ENCODE measurements at places on chromosomes 13 and 19.

GRCh38 chr13:94335761-94336526 lies 143.5 kb downstream of the DCT start:
- no peak for DNase-seq

DNA sequence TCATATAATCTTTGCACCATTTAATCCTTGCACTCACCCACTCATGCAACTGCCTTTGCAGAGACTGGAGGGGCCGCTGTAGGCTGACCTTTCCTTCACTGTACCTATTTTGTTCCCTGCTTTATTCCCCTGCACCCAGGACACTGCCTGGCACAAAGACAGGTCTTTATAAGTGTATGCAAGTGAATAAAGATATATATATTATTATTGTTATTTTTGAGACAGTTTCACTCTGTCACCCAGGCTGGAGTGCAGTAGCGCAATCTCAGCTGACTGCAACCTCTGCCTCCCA lies 3.8 kb downstream of the ALOX5AP start:
- no peak for DNase-seq

DNA sequence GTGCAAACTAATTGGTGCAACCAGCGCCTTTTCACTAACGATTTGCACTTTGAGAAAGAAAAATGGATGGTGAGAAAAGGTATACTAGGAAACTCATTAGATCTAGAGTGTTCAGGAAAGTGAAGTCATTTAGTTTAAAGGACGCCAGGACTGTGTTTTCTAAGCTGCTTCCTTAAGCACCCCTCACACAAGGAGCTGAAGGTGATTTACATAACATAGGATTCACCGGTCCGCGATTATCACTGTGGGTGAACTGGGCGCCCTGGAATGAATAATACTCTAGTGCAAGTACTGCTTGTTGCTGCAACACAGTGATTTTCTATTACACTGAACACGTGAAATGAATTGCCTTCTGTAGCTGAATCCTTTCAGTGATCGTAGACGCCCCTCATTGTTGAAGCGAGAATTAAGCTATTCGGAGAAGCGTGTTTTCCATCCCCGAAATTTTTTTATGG lies 2.6 kb upstream of the MAB21L1 start:
- DNase-seq: no peak

DNA sequence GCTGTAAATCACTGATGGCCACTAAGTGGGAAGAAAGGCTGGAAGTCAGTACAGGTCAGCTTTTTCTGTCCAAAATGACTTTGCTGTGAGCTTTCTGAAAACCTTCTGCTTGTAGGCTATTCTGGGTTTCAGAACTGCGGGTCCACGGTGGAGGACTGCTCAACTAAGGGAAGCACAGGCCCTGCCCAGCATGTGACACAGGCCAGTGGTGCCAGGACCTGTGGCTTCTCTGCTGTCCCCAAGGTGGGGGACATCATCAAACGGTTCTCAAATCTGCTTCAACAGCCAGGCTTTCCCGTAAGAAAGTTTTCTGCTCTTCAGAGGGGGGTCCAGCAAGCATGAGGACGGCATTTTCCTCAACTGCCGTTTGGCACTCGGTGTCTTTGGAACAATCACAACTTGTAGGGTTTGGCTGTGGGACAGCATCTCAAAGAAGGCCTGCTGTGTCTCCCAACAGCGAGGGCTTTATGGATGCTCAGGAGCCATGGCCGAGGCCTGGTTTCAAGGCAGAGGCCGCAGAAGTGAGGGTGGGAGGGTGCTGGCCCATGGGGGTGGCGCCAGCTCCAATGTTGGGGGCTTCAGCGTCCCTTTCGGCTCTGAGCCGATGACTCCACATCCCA lies 3.8 kb downstream of the SGTA start:
- DNase-seq: no peak

DNA sequence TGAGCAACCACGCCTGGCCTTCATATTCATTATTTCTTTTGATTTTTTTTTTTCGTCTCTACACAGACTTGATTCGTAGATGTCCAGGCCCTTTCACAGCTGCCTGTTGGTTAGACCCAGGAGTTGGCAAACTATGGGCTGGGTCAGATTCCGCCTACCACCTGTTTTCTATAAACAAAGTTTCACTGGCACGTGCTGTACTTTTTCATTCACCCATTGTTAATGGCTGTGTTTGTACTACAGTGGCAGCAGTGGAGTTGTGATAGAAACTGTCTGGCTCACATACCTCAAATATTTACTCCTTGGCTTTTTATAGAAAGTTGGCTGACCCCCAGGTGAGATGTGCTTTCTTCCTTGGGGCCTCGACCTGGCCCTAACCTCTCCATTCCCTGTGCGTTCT lies 72.9 kb upstream of the TEX29 start:
- no peak for DNase-seq

DNA sequence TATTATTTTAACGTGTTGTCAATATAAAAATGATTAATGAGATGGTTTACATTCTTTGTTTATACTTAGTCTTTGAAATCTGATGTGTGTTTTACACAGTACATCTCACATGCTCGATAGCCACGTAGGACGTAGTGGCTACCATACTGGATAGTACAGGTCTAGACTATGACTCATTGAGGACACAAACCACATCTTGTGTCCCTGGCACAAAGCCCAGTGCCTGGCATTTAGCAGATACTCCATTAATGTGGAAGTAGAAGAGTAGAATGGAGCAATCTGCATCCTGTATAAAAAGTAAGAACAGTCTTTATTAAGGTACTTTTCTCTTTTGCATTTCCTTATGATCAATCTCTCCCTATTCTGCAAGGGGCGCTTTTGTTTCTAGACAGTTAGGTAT lies 49.0 kb upstream of the FRY start:
- DNase-seq: no peak

- no peak for DNase-seq
Observed at GRCh38 chr13:70571221-70571620, 463.0 kb upstream of the KLHL1 start.

DNA sequence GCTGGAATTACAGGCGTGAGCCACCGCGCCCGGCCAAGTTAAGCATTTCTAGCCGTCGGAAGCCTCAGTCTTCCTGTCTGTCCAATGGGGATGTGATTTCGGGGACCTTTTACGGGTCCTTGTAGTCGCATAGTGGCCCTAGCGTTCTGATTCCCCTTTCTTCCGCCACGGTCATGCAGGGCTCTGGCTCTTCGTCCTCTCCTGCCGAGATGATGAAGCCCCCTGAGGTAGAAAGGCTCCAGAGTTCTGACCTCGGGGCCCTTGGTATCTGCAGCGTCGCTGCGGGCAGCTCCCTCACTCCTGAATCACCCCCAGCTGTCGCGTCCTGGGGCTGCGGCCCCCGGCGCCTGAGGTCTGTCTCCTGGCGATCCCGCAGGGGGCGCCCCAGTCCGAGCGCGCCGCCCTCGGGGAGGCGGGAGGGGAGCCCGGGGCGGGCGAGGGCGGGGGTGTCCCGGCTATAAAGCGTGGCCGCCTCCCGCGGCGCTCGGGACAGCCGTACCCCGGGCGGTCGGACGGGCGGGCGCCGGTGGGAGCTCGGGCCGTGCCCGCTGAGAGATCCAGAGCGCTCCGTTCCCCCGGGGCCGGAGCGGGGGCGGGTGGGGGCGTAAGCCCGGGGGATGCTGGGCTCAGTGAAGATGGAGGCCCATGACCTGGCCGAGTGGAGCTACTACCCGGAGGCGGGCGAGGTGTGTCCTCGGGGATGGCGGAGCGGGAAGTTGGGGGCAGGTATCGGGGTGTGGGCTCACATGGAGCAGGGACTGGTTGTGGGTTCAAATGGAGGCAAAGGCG lies at the start of gene FOXA3:
Gene FOXA3, plus strand, starts transcription at position 487 of the 789 bp plus-strand sequence. Its CDS starts 131 bp downstream, at position 618.
- DNase-seq: no peak

DNA sequence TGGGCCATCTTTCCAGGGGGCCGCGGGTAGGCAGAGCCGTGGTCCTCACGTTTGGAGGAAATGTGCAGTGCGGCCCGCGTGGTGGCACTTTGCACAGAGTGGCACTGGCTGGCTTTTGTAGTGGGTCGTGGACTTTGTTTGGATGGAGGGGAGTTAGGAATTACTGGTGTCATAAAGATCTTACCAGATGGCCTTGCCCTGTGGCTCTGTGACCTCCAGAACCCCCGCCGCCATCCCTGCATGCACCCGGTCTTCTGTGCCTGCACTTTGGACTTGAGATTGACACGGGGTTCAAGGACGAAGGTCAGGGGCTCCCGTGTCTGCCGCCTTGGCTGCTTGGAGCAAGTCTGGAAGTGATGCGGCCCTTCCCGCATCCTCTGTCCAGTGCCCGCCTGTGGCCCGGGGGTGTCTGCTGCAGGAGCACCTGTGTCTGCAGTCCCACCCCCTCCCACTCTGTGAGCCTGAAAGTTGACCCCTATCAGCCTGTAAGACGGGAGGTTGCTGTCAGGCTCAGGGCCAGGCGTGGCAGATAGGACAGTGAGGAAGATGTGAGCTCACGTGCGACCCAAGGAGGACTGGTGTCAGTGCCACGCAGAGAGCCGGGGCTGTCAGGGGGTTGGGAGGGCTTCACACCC lies 2.2 kb downstream of the GNA11 start:
- no peak for DNase-seq

DNA sequence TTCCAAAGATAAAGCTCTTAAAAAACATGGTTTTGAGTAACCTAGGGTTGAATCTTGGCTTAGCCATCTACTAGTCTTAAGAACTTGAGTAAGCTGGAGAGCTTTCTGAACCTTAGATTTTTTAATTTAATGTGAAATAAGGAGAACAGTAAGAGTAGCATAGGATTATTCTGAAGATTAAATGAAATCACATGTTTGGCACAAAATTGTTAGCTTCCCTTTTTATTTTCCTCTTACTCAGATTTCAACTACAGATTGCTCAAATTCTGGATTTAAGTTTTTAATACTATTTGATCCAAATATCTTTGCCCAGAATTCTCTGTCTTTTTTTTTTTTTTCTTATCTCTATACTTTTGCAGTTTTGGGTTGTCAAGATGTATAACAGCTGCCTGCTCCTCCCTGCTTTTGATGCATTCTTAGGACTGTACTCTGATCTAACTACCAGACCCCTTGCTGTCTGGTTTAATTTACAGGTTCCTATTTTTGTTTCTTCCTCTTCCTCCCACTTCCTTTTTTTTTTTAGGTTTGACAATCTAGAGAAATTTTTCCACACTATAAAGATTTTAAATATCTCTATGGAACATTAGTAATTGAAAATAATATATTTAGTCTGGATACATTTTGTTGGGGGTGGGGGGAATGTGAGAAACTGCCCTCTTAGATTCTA lies 12.3 kb downstream of the POMP start:
- DNase-seq: no peak

DNA sequence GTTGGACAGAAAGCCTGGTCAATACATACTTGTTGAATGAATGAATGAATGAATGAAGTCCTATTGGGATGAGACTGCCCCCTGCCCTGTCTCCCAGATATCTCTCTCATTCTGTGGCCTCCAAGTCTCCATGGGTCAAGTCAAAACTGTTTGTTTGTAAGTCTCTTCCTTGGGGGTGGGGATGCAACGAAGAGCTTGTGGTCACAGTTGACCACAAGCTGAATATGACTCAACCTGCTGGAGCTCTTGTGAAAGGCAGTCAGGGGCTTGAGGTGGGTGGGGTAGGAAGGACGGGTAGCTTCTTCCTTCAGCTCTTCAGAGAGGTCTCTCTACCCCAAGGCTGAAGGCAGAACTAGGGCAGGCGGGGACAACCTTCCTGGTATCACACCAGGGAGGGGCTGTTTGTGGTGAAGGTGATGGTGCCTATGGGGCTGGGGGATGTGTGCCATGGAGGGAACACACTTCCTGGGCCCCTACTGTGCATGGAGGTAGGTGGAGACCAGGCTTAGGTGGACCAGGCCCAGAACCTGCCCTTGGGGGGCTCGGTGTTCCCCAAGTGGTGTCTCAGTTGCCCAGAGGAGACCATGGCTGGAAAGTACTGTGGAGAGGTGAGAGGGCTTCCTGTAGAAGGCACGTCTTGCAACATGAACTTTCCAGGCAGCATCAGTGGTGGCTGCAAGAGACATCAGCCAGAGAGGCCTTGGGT lies 8.0 kb downstream of the MYO1F start:
- no peak for DNase-seq

GRCh38 chr19:11421371-11422098 lies 2.4 kb upstream of the RGL3 start:
- no peak for DNase-seq

DNA sequence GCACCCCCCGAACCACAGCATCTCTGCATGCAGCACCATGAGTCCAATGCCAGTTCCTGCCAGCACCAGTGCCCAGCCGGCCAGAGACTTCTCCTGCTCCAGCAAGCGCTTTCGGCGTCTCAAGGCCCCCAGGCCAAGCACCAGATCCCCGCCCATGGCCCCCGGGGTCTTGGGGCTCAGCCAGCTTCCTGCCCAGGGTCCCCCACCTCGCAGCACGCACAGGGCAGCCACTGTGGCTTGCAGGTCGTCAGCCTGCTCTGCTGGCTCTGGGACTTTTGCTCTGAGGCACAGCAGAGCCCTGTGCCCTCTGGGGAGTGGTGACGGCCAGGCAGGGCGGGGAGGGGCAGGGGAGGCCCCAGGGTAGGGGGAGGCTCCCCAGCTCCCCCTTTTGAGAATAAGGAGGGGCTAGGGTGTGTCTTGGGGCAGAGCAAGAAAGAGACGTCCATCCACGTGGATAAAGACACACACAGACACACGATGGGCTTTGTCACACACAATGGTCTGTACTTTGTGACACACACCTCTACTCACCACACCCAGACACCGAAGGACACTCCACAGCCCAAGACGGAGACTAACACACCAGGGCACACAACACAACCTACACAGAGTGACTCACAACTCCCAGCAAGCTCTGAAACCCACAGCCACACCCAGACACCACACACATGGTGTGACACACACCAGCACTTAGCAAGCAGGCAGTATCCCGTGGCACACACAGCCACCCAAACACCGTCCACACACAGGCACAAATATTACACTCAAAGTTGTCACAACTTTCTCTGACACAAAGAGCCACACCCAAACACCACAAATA lies at the start of gene KCNN4:
Gene KCNN4, minus strand, starts transcription at position 268 of the 820 bp plus-strand sequence. Its CDS starts 112 bp downstream, at position 156.
- no peak for DNase-seq

DNA sequence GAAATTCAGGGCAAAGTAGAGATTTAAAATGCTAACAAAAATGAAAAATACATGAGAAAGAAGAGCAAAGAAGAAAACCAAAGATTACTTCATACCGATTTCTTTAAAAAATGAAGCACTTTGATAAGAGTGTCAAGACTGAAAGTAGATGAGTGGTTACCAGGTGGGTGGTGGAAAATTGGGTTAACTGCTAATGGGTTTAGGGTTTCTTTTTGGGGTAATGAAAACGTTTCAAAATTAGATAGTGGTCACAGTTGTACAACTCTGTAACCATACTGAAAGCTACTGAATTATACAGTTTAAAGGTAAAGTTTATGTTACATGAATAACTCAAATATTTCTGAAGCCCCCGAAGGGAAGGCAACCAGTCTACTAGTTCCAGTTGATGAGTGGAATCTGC lies 179.4 kb downstream of the NDFIP2 start:
- no peak for DNase-seq

Data from DMS 273 treated with DMSO at 0.1 percent for 48 hours (cell line).